ENCODE measurements at places on chromosomes 2 and 18. TPM values are rescaled to one million over a fixed set of nuclear protein-coding genes. Genes with fewer than 3 reads are reported as not detected.

Gene INO80B
- total RNA-seq, result 30.9 TPM

Gene PLEK
- total RNA-seq, result 2.3 TPM

Gene KCTD1
- 4.2 TPM for total RNA-seq

Gene ZNF407
- 10.3 TPM for total RNA-seq

Gene GALNT3
- total RNA-seq, result 1.5 TPM

Gene MDH1B
- total RNA-seq, result 1.1 TPM

DNA sequence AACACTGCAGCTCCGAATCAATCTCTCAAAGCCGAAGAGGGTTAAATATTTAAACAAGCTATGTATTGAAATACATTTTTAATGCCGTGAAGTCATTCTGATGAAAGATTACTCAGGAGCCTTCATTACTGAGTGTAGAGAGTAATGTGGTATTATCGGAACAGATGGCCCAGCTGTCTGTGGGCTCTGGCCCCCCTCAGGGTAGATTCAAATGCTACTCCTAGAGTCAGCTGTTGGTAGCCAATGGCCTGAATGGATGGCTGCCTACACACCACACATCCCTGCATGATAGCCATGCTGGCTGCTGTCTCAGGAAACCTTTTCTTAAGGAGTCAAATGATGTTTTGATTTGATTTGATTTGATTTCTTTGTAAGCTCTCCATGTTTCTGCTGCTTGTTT, 732.3 kb upstream of the CELF4 start:
- H3K4me3 ChIP-seq, result no peak overlapping the region
- H3K4me1 ChIP-seq, result no peaks in the 10 kb centered on the region
- H3K27ac ChIP-seq, result no peak overlapping the region
- H3K27me3 ChIP-seq, result no peaks in the 10 kb centered on the region

DNA sequence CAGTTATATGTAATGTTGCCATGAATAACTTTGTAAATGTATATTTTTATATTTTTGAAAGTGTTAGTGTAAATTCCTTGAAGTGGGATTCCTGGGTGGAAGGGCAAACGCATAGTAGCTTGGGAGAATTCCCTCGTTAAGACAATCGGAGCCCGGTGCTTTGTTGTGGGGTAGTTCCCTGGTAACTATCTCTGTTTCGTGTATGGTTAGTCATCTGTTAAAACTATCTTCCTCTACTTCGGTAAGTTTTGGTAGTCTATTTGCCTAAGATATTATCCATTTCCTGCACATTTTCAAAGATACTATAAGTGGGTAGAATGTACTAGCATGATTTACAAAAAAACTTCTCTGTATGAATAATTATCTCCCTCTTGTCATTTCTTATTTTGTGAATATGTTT, 113.8 kb upstream of the NRXN1 start:
- H3K27me3 ChIP-seq, result no peaks in the 10 kb centered on the region
- no peak for DNase-seq
- no peak overlapping the region for H3K27ac ChIP-seq
- H3K4me3 ChIP-seq, result no peak overlapping the region

- no peak overlapping the region for H3K27ac ChIP-seq
- H3K4me1 ChIP-seq, result peaks cover 14% of the 10 kb centered on the region
- no peaks in the 10 kb centered on the region for H3K36me3 ChIP-seq
- DNase-seq, result no peak
- no peak overlapping the region for H3K4me3 ChIP-seq
Measured at GRCh38 chr18:34838669-34839068, 128.6 kb downstream of the DTNA start.
